Stimulated activated CD4-positive, alpha-beta T cell treated with anti-CD3 and anti-CD28 coated beads, Interleukin-1b, Interleukin-23, amount 100 ng/mL, for 1 hour (primary cell): ENCODE measurements at places on chromosomes 3 and 15.

GRCh38 chr3:100913870-100914648 lies 79.2 kb downstream of the ABI3BP start:
- DNase-seq: no peak

GRCh38 chr3:50157827-50158529 lies 2.9 kb downstream of the SEMA3F start:
- no peak for DNase-seq

- DNase-seq: no peak
Measured at GRCh38 chr3:127760361-127760760, 62.0 kb downstream of the MGLL start.

DNA sequence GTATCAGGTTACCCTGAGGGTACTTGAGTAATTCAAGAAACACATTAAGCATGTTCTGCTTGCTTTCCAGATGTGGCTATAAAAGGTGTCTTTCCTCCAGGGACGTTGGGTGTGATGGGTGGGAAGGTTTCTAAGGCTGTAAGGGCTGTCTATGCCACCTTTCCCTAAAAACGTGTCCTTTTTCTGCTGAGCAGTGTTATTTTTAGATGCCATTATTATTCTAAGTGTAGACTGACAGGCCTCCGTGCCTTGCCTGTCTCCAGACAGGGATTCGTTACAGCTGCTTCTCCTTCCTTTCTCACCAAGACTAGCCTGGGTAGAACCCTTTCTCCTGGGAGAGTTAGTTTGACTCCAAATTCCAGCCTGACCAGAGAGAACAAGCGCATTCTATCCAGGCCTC lies 26.8 kb upstream of the RHO start:
- no peak for DNase-seq

DNA sequence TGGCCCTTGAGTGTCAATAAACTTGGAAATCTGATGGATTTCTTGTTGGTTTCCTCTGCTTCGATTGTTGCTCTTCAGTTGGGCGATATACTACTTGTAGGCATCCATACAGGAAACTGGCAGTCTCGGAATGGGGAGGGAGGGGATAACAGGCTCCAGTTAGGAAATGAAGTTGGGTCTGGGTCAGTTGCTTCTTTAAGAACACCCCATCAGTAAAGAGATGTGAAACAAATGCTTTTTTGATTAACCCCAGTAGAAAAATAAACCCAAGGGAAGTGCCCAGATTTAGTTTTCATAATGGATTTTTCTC lies 681 bp downstream of the CHMP2B start:
- DNase-seq: no peak

DNA sequence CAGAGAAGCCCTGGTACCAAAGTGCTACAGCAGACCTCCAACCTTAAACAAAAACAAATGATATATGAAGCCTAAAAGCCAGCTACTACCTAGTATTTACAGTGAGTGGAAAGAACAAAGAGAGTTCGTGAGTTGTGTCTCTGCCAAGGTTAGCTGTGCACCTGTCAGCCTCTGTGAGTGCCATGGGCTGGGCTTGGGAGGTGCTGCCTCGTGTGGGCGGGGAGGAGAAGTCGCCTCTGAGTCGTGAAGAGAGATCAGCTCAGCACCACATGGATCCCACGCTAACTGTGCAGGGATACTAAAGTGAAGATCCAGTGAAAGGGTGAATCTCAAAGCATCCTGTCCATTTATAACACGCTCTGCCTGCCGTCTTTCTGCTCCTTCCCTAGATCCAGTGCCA lies 101.9 kb downstream of the CHDH start:
- no peak for DNase-seq

- no peak for DNase-seq
Measured at GRCh38 chr15:72368325-72368724, 7.5 kb downstream of the HEXA start.

DNA sequence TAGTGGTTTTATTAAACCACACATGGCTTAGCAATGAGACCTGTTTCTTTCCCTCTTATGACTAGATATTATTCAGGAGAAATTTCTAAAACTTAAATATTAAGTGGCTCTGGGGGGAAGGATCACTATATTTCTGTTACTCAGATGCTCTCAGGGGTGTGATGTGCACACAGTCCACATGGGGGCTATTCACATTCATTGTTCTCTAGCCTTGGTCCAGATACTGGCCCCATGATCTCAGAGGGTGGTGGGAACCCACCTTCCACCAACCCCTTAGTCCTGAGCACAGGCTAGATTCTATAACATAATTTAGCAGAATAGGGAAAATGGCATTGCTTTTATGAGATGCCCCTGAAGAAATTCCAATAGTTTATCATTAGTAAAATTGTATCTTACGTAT lies 149.0 kb upstream of the ST8SIA2 start:
- no peak for DNase-seq
